ENCODE measurements at places on chromosomes 3 and 15. TPM values are rescaled to one million over a fixed set of nuclear protein-coding genes. Genes with fewer than 3 reads are reported as not detected.

DNA sequence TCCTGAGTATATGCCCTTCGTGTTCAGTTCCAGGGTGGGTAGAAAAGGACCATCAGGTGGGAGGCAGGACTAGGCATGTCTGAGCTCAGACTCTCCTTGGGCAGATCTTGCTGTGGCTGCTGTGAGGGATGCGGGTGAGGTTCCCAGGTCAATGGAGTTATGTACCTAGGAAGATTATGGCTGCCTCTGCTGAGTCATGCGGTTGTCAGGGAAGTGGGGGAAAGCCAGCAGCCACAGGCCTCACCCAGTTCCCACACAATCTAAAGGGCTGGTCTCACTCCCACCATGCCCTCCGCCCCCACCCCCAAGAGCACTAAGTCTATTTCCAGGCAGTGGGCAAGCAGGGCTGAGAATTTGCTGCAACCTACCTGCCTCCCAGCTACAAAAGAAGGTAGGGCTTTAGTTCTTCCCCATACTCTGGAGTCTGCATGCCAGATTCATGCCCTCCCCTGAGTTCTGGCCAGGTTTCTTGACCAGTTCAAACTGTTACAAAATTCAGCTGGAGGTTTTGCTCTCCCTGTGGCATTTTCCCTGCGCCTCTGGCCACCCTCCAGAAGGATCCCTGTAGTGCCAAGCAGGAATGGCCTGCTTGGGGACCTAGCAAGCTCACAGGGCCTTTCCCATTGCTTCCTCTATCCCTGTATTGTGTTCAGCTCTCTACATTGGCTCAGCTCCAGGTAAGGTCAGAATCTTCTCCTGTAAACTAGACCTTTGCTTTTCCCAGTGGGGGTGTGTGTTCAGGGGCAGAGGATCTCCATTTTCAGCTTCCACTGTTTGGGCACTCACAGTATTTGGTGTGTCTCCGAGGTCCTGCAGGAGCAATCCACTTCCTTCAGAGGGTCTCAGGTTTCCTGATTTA, 12.7 kb upstream of the TMCO5A start:
- no peaks in the 10 kb centered on the region for H3K27me3 ChIP-seq
- H3K36me3 ChIP-seq: no peaks in the 10 kb centered on the region
- no peak overlapping the region for H3K4me3 ChIP-seq
- no peaks in the 10 kb centered on the region for H3K4me1 ChIP-seq

DNA sequence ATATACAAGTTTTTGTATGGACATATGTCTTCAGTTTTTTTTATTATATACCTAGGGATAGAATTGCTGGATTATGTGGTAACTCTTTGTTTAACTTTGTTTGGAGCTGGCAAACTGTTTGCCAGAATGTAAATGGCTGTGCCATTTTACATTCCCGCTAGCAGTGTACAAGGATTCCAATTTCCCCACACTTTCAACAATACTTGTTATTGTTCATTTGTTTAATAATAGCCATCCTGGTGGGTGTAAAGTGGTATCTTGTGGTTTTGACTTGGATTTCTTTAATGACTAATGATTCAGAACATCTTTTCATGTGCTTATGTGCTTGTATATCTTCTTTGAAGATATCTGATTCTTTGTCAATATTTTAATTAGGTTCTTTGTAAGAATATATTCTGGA, 64.4 kb downstream of the ZNF609 start:
- H3K27me3 ChIP-seq: no peaks in the 10 kb centered on the region
- H3K4me3 ChIP-seq: no peak overlapping the region
- H3K27ac ChIP-seq: no peak overlapping the region
- no peaks in the 10 kb centered on the region for H3K36me3 ChIP-seq
- no peak for DNase-seq

GRCh38 chr15:67741308-67741707, 84.0 kb upstream of the SKOR1 start:
- H3K27me3 ChIP-seq: no peaks in the 10 kb centered on the region
- peaks cover 16% of the 10 kb centered on the region for H3K4me1 ChIP-seq
- DNase-seq: no peak
- no peaks in the 10 kb centered on the region for H3K36me3 ChIP-seq

DNA sequence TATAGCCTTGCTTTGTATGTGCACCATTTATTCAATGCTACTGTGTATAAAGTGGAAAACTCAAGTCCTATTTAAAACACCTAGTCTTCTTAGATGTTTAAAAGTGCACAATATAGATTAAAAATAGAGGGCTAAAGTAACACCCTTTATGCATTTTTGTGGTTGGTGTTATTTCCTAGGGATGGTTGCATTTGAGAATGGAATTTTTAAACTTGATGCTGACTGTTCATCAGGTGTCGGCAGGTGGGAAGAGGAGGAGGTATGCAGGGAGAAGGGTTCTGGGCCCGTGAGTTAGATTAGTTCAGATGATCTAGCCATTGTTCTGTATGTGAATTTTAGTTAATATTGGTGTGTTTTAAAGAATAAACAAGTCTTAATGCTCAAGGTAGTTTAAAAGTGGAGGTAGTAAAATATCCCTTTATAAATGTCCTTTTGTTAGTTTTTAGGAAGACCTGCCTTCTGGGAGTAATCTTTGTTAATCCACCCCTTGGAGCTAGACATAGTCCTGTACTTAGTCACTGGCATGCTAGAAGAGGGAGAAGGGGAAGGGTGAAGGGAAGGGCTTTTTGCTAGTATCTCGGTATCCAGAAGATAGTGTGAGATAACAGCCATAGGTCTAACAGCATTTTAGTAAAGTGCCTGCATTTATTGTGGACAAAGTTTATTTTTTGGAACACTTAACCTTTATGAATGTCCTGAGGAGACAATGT, 8.1 kb upstream of the SRPRB start:
- H3K4me1 ChIP-seq: no peaks in the 10 kb centered on the region
- no peak for DNase-seq
- no peak overlapping the region for H3K4me3 ChIP-seq
- H3K36me3 ChIP-seq: no peaks in the 10 kb centered on the region
- no peaks in the 10 kb centered on the region for H3K27me3 ChIP-seq
- H3K27ac ChIP-seq: no peak overlapping the region

DNA sequence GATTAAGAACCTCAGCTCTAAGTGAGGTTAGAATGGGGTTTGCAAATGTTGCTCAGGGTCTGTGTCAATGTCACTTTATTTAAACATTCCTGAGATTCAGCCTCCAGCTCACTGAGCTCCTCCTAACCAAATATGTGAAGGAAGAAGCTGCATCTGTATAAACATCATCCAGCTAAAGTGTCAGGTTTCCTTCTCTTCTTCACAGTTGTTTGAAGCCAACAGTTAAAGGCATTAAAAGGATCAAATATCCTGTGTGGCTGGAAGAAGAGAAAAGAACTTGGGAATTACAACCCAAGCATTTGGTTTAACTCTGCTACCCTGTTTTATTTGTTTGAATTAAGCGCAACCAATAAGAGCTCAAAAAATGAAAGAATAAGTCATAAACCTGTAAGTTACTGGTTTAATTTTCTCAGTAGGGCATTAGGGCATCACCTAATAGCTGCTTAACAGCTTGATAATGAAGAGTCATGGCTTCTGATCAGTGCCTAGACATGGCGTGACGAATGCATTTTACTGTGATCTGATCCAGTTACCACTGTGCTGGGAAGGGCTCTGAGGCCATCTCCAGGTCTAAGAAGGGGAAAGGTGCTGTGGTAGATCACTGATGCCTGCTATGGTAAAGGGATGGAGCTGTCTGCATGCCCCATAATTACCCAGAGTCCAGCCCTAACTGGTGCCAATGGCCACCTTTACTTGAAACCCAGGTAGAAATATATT, 165.7 kb upstream of the TSC22D2 start:
- H3K27ac ChIP-seq: no peak overlapping the region
- no peak for DNase-seq
- H3K4me1 ChIP-seq: peaks cover 10% of the 10 kb centered on the region
- H3K4me3 ChIP-seq: no peak overlapping the region

DNA sequence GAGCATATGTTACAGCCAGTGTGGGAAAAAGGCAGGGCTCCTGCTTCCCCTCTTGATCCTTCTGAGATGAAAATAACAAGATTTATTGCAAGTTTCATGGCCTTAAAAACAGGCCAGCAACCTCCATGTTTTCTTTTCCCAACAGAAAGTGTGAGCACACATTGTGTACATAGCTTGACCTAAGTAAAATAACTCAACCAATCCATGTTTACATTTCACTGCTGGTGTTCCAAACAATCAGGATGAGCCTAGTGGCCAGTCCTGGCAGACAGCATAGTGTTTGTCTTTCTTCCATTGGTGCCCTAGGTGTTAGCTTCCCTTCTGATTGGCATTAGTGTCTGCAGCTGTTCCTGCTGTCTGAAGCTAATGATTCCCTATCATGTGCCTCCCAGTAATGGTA, 847.7 kb downstream of the EPHA3 start:
- no peak overlapping the region for H3K4me3 ChIP-seq
- H3K36me3 ChIP-seq: no peaks in the 10 kb centered on the region
- H3K27me3 ChIP-seq: no peaks in the 10 kb centered on the region
- no peak overlapping the region for H3K27ac ChIP-seq
- H3K4me1 ChIP-seq: no peaks in the 10 kb centered on the region

GRCh38 chr3:189621948-189622603, 9.1 kb upstream of the TP63 start:
- H3K4me1 ChIP-seq: no peaks in the 10 kb centered on the region
- H3K4me3 ChIP-seq: no peak overlapping the region
- no peak overlapping the region for H3K27ac ChIP-seq
- DNase-seq: no peak

DNA sequence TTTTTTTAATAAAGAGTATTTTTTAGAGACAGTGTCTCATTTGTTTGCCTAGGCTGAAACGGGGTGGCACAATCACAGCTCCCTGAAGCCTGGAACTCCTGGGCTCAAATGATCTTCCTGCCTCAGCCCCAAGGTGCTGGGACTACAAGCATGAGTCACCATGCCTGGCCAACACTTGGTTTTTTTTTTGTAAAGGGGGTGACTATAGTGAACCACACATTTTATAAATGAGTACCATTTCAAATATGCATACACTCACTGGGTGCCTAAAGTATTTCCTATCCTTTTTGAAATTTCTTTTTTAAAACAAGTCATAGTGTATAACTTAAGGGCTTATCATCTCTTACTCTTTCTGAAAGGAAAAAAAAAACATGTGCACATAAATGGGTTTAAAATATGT, 325.2 kb upstream of the MEIS2 start:
- H3K4me3 ChIP-seq: no peak overlapping the region
- no peaks in the 10 kb centered on the region for H3K4me1 ChIP-seq
- no peak for DNase-seq
- no peak overlapping the region for H3K27ac ChIP-seq
- H3K36me3 ChIP-seq: no peaks in the 10 kb centered on the region
- H3K27me3 ChIP-seq: no peaks in the 10 kb centered on the region

Gene CADM2
- total RNA-seq: 0.55 TPM

Gene B2M
- total RNA-seq: 4,033 TPM

All from upper lobe of right lung (tissue), 1 donor.